ENCODE measurements at places on chromosomes 2 and 18. TPM values are rescaled to one million over a fixed set of nuclear protein-coding genes. Genes with fewer than 3 reads are reported as not detected.

BAZ2B gene
- 36.5 TPM for total RNA-seq

SIX3 gene
- not detected for total RNA-seq

OTX1 gene
- not detected for total RNA-seq

FOXD4L1 gene
- total RNA-seq: 0.14 TPM

REG3G gene
- not detected for total RNA-seq

AFF3 gene
- 1.5 TPM for total RNA-seq

NEB gene
- 0.29 TPM for total RNA-seq

NBEAL1 gene
- total RNA-seq: 34.4 TPM

WNT6 gene
- total RNA-seq: not detected

DYNAP gene
- not detected for total RNA-seq

PRSS56 gene
- total RNA-seq: not detected

DSG2 gene
- total RNA-seq: 12.5 TPM

HMSD gene
- 0.44 TPM for total RNA-seq

ACADL gene
- total RNA-seq: under 0.01 TPM

ANKRD29 gene
- total RNA-seq: 0.22 TPM

PIEZO2 gene
- total RNA-seq: 23.2 TPM

C2orf15 gene
- not detected for total RNA-seq

SCN2A gene
- 1.7 TPM for total RNA-seq

Measured in placental pericyte (primary cell).